ENCODE measurements at places on chromosomes 12 and 14.

DNA sequence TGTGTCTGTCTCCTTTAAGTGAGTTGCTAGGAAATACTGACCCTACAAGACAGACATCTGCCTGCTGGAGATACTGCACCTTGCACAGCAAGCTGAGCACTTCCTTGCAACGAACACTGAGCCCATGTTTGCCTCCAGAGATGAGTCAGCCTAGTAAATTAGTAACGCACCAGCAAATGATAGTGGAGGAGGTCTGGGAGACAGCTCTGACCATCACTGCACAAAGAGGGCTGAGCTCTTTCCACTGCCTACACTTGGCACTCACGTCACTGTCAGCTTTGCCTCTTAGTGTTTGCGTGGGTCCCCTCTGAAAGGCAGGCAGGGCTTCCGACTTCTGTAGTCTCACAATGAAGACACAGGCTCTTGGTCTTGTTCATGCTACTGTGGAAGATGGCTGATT, 109.0 kb downstream of the APAF1 start:
- no peak for DNase-seq

DNA sequence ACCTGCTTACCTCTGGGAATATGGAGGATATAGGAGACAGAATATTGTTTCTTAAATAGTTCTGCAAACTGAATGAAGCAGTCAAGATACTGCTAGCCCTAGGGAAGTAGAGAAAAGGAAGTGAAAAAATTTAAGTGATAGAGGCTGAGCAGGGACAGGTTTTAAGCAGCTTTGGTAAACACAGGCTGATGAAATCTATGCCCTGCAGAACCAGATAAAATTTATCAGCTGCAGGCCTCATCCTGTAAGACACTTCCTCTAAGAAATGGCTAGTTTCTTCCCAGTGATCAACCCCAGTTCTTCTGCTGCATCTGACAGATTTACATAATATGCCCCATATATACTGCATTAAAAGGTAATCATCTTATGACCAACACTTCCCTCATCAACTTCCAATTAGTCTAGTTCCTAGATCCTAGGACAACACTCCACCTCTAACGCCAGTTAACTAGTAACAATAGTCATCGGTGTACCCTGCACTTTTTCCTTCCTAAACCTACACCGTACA, 1.3 kb upstream of the ESYT1 start:
- peak; percentile 85 for DNase-seq

DNA sequence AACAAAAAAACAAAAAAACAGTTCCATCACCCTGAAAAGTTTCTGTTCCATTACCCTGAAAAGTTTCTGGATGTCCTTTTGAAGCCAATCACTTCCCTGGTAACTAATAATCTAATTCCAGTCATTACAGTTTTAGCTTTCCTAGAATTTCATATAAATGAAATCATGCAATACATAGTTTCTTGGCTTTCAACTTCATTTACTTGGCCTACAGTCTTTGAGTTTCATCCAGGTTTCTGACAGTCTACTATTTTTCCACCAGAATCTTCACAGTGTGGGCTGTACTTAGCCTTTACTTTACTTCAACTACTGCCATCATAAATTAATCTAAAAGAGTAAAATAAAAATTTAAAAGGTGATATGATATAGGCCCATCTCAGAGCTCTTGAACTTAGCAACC, 55.5 kb downstream of the RPS6KA5 start:
- no peak for DNase-seq

DNA sequence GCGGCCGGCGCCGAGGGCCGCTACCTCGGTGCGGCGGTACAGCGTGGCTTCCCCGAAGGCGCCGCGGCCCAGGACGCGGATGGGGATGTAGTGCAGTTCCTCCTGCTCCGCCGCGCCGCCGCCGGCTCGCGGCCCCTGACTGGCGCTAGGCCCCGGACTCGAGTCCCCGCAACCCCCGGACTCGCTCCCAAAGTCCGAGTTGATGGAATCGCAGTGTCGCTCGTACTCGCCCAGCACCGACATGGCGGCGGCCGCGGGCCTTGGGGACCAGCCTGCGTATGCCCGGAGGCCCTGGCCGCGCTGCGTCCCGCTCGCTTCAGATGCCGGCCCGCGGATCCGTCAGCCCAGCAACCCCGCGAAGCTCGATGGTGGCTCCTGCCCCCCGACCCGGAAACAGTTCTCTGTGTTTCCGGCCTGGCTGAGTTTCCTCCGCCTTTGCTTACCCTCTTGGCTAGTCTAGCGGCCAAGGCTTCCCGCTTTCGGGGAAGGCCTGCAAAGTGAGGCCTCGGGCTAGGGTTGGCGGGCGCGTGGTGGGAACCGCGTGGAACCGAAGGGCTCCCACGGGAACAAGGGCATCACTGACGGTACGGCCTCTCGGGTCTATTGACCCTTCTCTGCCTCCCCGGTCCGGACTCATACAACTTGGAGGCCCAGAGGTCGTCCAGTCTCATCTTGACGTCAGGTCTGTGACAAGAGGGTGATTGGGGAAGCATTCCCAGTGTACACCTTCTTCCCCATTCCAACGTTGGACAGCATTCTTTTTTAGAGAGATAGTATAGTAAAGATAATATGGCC, at the start of gene NEK9:
Gene NEK9, minus strand, starts transcription at position 370 of the 795 bp plus-strand sequence. Its CDS starts 127 bp downstream, at position 243.
- DNase-seq: peak; percentile 93

GRCh38 chr14:63224196-63224595, 20.0 kb downstream of the RHOJ start:
- no peak for DNase-seq

DNA sequence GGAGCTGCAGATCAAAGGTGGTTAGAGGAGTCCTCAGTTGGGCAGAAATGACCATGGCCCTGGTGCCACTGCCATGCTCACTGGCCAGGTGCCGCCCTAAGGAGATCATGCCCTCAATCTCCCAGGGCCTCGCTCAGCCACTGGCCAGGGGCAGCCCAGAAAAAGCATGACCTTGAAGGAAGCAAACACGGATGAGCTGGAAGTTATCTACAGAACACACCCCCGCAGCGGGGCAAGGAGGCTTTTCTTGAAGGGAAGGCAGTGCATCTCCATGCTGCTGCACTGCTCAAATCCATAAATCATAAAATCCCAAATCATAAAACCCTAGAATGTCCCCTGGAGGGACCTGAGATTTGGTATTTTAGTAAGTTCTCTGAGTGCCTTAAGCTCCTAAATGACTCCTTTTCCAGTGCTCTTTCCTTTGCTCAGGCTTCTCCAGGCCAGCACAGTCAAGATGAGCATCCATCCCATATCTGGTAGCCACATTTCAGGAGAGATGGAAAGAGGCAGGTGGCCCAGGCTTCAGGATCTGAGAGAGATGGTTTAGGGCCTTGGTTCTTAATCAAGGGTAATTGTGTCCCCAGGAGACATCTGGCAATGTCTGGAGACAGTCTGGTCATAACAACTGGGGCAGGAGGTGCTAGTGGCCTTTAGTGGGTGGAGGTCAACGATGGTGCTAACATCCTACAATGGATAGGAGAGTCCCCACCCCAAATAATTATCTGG, 217.3 kb downstream of the RBM19 start:
- DNase-seq: no peak

- DNase-seq: peak; percentile 13
Observed at GRCh38 chr12:110858848-110859247, 12.1 kb downstream of the CCDC63 start.

DNA sequence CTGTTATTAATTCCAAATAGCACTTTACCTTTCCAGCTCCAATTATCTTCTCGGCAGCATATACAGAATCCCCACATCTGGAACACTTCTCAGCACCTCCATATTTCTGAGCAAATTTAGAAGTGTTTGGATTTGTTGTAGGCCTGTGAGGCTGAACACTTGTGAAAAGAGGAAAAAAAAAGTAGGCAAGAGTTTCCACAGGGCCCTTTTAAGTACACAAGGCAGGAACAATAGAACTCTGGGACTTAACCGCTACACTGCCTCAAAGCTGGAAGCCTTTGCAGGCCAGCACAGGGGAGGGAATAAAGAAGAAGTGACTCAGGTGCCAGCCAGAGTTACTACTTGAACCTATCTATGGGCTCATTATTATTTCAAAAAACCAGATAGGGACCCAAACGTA, 18.6 kb downstream of the CSRP2 start:
- no peak for DNase-seq

DNA sequence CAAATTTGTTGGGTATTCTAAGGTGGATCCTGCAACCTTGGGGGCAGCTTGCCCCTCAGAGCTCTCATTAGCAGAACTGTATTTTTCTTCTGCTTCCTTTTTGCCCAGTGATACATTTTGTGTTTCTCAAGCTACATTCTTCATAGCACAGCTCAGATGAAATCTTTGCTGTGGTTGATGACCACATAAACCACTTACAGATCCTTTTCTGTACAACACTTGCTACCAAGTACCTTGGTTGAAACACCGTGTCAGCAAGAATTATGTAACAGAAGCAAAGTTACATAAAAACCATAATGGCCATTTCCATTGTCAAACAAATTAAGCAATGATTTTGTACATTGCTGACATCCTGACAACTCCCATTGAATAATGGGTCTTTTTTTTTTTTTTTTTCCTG, 9.7 kb upstream of the PLBD1 start:
- DNase-seq: peak; percentile 69

GRCh38 chr14:79134361-79134760, 964.2 kb downstream of the NRXN3 start:
- peak; percentile 4 for DNase-seq

GRCh38 chr14:90891326-90891725, 75.1 kb upstream of the TTC7B start:
- no peak for DNase-seq

GRCh38 chr12:5511644-5512600, 80.0 kb downstream of the NTF3 start:
- peak; percentile 71 for DNase-seq

DNA sequence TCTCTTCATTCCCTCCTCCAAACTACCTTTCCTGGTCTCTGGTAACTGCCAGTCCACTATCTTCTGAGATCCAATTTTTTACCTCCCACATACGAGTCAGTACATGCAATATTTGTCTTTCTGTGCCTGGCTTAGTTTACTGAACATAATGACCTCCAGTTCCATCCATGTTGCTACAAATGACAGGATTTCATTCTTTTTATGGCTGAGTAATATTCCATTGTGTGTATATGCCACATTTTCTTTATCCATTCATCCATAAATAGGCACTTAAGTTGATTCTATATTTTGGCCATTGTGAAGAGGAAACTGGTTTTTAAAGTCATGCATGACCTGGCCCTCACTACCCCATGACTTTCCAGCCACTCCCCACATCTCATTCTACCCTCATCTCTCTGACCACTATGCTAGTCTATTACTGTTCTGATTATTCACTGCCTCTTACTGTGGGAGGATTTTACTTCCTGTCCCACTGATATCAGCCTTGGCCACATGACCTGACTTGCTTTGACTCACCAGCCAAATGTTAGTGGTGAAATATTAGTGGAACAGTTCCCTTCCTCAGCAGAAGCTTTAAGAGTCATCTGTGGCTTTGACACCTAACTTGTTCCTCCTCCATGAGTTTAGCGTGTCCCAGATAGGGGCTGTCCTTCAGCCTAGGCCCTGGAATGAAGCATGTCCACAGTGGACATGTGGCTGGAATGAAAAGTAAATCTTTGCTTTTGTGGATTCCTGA, 52.2 kb downstream of the GOLGA5 start:
- DNase-seq: peak; percentile 79

GRCh38 chr14:77299771-77300170, 20.9 kb downstream of the POMT2 start:
- DNase-seq: no peak

DNA sequence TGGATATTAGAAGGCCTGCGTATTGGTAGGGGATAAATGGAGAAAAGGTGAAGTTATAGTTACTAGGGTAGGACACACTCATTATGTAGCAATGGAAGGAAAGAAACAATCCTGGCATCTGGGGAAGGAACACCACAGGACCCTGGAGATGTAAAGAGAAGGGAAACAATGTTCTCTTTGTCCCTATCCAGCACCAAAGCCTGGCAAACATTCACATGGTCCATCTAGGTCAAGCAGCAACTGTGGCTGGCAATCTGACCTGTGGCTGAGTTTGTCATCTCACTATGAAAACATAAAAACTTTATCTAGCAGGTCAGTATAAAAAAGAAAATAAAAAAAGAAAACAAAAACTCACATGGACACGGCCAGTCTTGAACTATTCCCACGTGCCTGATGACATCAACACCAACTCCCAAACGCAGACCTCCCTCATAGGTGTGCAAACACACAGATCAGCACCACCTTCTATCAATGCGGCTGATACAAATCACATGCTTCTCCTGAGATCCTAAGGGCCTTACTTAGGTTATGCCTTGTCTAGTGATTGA, 2.6 kb downstream of the POMT2 start:
- DNase-seq: no peak

DNA sequence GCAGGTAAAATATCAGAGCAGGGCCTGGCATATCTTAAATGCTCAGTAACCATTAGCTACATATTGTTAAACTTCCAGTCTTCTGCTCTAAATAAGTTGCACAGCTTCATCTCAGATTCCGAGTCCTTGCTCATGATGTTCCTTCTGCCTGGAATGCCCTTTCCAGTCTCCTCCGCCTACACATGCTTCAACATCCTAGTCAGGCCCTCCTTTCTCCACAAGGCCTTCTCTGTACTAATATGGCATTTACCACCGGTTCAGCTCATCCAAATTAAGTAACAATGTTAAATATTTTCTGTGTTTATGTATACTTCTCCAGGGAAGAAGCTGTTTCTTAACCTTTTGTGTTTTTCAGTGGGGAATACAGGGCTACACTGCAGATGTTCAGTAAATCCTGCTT, 8.5 kb downstream of the DHH start:
- DNase-seq: no peak

DNA sequence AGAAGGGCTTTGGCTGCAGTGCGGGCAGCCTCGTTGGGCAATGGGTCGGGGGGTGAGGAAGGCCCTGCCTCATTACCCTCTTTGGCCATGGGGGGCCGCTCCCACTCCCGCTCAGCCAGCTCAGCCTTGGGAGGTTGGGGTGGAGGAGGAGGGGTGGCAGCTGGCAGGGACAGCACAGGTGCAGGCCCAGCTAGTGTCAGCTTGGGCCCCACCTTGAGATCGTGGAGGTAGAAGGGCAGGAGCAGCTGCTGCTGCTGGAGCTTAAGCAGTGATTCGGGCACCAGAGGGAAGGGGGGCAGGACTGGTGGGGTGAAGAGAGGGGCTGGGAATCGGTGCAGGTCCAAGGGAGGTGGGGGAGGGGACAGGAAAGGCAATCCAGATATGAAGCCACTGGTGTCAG, 26.0 kb downstream of the ZFHX2 start:
- DNase-seq: no peak

GRCh38 chr14:71533390-71533789, 398.8 kb upstream of the RGS6 start:
- no peak for DNase-seq

DNA sequence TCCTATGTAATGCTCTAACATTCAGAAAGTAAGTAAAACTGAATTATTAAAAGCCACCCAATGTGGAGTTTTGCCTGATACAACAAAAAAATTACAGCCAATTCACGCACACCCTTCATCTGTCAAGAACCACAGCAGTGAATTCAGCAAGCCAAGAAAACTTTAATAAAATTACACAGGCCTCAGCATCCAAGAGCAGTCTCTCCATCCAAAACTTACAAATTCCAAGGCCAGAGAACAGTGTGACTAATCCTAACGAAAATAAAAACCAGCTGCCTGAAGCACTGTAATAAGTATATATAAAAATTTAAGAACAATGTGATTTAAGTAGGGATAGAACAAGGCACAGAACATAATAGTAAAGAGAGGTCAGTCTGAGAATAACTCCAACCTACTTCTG, 54.2 kb downstream of the SIX6 start:
- DNase-seq: no peak
